ENCODE measurements at places on chromosomes 12 and 14. TPM values are rescaled to one million over a fixed set of nuclear protein-coding genes. Genes with fewer than 3 reads are reported as not detected.

The CD69 gene
- not detected for total RNA-seq

The PPP1R1A gene
- not detected for total RNA-seq

The ARMH4 gene
- total RNA-seq = 1.1 TPM

The TPH2 gene
- total RNA-seq = not detected

The AQP6 gene
- total RNA-seq = 0.03 TPM

The CLEC2D gene
- 0.78 TPM for total RNA-seq

The VDR gene
- 33.4 TPM for total RNA-seq

The ARL6IP4 gene
- total RNA-seq = 246 TPM

The SLC5A8 gene
- 0.10 TPM for total RNA-seq

The AP1G2 gene
- 79.0 TPM for total RNA-seq

The AMDHD1 gene
- 0.37 TPM for total RNA-seq

The REP15 gene
- total RNA-seq = 3.4 TPM

The TAS2R20 gene
- total RNA-seq = 0.21 TPM

The CLEC4C gene
- not detected for total RNA-seq

The ZNF641 gene
- 9.3 TPM for total RNA-seq

The FOXA1 gene
- not detected for total RNA-seq

The CISTR gene
- total RNA-seq = not detected

The PRB2 gene
- not detected for total RNA-seq

The RD3L gene
- not detected for total RNA-seq

The CCDC177 gene
- total RNA-seq = not detected

The GLIPR1L1 gene
- not detected for total RNA-seq

The SLC25A21 gene
- total RNA-seq = 0.24 TPM

The TAS2R43 gene
- total RNA-seq = 0.21 TPM

The TAS2R19 gene
- total RNA-seq = 0.49 TPM

The ADGRD1 gene
- total RNA-seq = not detected

The ABCB9 gene
- total RNA-seq = 10.0 TPM

The ATG101 gene
- total RNA-seq = 66.1 TPM

The LTBR gene
- 112 TPM for total RNA-seq

The ACSS3 gene
- total RNA-seq = 0.04 TPM

The BCL2L14 gene
- not detected for total RNA-seq

The KRT73 gene
- total RNA-seq = not detected

The KRT71 gene
- not detected for total RNA-seq

The KRT3 gene
- total RNA-seq = not detected

The JPH4 gene
- total RNA-seq = not detected

The IFI27 gene
- 774 TPM for total RNA-seq

The GLI1 gene
- total RNA-seq = 3.8 TPM

The MIP gene
- total RNA-seq = not detected

The GXYLT1 gene
- 9.4 TPM for total RNA-seq

The COPS7A gene
- total RNA-seq = 52.0 TPM

The ADCY6 gene
- 10.3 TPM for total RNA-seq

The TAS2R46 gene
- 0.11 TPM for total RNA-seq

The SSTR1 gene
- total RNA-seq = not detected

The GPR137C gene
- total RNA-seq = 0.17 TPM

The SLC10A1 gene
- not detected for total RNA-seq

The ZFYVE1 gene
- 7.2 TPM for total RNA-seq

The RNU4-1 gene
- 6,144 TPM for total RNA-seq

The RERG gene
- not detected for total RNA-seq

The TOMM20L gene
- total RNA-seq = not detected

The HVCN1 gene
- total RNA-seq = 2.3 TPM

The TMTC1 gene
- total RNA-seq = 0.10 TPM

The COX8C gene
- total RNA-seq = not detected

The POU6F1 gene
- total RNA-seq = 1.1 TPM

The BAZ1A gene
- 38.8 TPM for total RNA-seq

The MFAP5 gene
- total RNA-seq = 158 TPM

The RTN1 gene
- total RNA-seq = not detected

The TMEM132C gene
- total RNA-seq = not detected

The TSPAN19 gene
- total RNA-seq = not detected

Measured in foreskin keratinocyte (primary cell).